ENCODE measurements at places on chromosomes 1 and 21.

- no peak for DNase-seq
Measured at GRCh38 chr1:186208405-186209129, 166.5 kb downstream of the TPR start.

DNA sequence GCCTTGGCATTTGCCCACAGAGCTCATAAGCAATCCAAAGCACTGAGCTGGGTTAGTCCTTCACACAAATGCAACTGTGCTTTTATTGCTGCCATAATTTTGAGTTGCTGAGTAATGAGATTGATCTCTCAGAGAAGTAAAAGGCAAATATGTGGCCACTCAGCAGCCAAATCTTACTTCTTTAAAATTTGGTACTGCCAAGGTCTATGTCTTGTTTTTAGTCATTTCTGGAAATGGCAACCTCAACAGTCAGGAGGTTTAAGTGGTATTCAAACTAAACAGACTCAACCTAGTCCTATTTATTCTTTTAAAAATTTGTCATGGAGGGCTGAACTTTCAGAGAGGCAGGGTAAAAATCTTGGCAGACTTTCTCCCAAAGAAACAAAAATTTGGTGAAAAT, 216.4 kb upstream of the GJB5 start:
- DNase-seq: no peak

- peak; percentile 45 for DNase-seq
Measured at GRCh38 chr1:27542463-27543273, 52.7 kb upstream of the WASF2 start.

- DNase-seq: no peak
Measured at GRCh38 chr1:193569096-193569982, 382.9 kb upstream of the B3GALT2 start.

GRCh38 chr1:217343907-217344306, 287.0 kb downstream of the GPATCH2 start:
- DNase-seq: no peak

- DNase-seq: no peak
Measured at GRCh38 chr21:44408226-44408625, 47.1 kb upstream of the LRRC3 start.

DNA sequence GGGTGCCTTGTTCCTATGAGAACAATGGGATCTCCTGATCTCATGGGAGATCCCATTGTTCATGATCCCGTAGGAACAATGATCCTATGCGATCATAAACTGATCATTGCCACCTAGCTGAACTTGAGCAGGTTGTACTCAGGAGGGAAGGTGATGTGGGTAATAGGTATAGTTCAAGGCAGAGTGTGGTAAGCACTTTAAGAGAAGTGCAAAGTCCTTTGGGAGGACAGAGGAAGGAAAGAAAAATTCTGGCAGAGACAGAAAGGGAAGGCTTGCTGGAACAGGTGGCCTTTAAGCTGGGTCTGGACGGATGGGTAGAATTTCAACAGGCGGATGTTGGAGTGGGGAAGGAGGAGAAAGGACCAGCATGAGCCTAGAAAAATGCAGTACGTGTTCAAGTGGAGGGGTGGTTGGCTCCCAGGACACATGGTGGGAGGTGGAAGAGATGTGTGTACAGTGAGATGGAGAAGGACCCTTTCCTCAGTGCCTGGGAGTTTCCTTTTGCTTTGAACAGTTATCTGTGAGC, 22.3 kb downstream of the GREM2 start:
- no peak for DNase-seq

DNA sequence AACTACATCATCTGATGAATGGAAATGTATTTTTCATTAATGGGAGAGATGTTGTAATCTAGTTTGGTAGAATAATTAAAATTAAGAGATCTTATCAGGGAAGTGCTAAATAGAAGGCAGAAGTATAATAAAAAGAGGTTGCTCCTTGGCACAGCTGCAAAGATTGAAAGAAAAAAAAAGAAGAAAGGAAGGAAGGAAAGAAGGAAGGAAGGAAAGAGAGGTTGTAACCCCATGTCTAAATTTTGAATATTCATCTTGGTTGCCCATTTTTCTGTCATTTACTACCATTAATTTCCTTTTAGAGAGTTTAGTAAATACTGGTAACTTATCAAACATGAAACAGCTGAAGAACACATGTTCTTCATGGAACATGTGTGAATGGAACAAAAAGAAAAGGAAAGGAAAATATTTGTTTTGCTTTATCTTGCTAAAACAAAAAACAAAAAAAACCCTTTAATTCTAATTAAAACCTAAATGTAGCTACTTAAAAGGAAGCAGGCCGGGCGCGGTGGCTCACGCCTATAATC, 10.5 kb upstream of the MDM4 start:
- no peak for DNase-seq

- DNase-seq: no peak
Measured at GRCh38 chr1:175884369-175884768, 141.0 kb upstream of the TNR start.

GRCh38 chr21:45443595-45444181, 38.7 kb downstream of the COL18A1 start:
- no peak for DNase-seq

DNA sequence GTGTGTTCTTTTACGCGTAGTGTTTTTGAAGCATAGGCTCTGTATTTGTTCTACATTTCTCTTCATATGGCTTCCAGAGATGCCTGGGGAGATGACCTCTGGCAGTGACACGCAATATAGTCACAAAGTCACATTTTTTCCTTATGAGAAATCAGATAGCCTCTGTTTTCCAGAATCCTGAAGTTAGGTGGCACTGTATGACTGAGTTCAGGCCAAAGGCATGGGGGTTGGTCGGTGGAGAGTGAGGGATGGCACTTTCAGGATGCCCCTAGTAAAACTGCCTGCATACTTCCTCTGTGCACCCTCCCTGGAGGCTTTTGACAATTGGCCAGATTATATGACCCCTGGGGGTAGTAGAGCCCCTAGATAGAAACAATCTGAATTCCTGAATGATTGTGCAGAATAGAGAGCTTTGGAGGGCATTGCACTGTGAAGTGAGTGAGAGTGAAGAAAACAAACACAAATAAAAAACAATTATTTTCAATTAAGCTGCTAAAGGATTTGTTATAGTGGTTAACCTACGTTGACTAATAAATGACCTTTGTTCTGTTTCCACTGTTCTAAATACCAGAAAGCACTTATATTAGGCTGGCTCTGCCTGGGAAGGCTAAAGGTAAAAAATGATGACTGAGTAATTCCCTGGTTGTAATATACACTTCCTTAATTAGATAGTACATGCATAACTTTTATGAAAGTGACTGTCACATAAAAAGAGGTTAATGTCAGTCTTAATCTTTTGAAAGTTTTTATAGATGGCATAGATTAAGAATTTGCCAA, 1660.8 kb downstream of the PLA2G4A start:
- DNase-seq: no peak

- DNase-seq: no peak
Measured at GRCh38 chr1:221435504-221435904, 306.4 kb downstream of the DUSP10 start.

DNA sequence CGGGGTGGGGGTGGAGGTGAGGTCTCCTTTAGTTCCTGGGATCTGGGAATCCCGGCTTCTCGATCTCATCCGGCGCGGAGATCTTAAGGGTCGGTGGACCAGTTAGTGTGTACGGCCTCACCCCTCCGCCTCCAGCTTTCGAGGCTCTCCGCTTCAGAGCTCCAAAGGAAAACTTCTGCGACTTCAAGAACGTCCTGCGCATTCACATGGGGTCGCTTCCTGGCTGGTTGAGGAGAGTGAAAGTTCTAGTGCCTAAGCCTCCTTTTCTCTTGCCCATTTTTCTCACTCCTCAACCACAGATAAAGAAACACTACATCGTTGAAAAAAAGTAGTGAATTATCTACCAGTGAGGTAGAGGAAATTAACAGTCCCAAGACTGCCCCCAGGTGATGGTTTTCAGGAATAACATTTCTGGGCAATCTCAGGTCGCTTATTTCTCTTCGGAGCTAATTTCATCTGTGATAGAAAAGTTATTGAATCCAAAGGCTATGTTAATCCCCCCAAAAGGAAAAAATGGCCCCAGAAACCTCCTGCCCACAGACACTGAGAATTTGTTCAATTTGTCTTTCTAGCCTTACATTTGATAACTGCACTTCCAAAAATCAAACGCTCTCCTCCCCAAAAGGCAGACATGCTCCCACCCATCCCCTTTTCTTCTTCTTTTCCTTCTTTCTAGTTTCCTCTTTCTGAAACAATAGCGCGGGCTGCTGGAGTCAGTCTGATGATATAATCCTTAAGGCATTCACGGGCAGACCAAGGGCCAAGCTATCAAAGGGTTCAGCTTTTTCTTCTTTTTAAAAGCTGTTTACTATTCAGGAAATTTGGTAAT, 20.6 kb upstream of the TBX15 start:
- no peak for DNase-seq

DNA sequence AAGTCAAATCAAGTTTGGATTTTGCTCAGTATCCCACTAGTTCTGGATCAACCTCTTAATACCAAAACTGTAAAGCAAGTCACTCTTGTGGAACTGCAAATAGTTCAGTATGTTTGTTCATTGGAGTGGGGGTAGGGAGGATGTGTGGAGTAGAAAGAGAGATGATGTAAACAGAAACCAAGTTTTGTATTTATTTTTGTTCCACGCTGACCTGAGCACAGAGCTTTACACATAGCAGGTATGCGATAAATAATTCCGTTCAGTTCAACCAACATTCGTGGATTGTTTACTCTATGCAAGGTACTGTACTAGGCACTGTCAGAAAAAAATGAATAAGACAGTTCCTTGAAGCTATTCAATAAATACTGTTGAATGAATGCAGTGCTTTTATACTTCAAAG, 4.5 kb upstream of the ZNF644 start:
- DNase-seq: no peak

- DNase-seq: no peak
Measured at GRCh38 chr1:113943028-113943811, 14.1 kb downstream of the HIPK1 start.
